ENCODE measurements at places on chromosomes 3 and 15.

DNA sequence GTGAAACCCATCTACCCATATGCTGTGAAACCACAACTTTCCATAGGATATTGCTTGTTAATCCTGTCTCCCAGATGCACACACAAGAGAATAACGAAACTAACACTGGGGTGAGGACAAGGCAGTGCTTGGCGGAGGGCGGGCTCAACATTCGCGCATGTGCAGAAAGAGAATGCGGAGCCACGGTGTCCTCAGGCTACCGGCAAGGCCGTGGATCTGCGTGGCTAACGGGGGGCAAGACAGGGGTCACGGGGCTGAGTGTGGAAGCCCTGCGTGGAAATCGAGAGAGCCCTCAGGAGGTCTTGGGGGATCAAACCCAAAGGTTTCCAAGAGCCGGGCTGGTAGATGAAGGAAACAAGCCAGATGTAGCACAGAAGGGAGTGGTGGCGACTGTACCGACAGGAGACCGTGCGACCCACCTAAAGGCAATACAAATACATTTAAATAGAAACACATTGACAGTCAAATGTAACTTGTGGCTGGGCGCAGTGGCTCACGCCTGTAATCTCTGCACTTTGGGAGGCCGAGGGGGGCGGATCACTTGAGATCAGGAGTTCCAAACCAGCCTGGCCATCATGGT, 48.5 kb upstream of the TRA2B start:
- no peak for DNase-seq

DNA sequence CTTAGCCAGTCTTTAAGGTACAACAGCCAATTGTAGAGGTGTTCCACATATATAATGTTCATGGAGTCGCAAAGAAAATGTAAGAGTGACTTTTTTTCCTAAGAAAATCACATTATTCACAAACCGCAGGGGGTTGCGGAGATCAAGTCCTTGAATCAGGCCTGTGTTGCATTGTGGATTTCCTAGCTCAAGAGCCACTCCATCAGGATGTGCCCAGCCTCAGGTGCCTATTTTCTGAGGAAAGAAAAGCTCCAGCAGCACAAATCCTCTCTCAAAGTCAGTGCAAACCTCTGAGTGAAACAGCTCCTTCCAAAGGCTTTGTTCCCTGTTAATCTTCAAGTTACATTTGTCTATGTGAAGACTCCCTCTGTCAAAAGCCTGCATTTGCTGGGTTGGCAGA, 349.4 kb downstream of the CLSTN2 start:
- DNase-seq = no peak

DNA sequence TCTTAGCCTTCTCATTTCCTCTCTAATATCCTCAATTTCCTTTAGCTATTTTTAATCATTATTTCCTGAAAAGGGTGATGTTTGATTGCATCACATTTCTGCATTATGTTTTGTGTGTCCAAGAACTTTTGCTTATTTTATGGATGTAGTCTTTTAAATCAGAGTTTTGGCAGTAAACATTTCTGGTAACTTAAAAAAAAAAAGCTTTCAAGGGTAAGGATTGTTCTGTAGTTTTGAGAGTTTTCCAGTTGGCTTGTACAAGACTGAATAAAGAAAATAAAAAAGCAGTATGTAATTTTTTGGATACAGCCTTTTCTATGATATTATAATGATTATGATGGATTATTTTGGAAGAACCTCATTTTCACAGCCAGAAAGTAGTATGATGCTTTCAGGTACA, 99.4 kb downstream of the DHX36 start:
- DNase-seq = no peak

- no peak for DNase-seq
Observed at GRCh38 chr15:89244574-89244903, 760 bp downstream of the FANCI start.

GRCh38 chr15:92907896-92908712, 8.0 kb downstream of the CHD2 start:
- no peak for DNase-seq

DNA sequence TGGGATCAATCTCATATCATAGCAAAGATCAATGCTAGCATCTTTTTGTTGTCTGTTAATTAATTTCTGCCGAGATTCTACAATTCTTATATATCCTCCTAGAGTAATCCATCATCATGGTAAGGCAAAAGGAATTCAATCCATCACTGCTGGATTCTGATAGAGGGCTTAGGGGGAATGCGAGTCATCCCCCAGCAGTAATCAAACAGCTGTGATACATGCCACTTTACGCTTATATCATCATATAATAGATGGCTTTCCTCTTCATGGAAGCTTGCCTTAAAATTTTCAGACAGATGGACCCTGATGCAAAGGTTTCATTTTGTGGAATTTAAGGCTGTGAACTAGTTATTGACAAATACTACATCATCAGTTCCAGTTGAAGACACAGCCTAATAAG, 645.9 kb downstream of the CADM2 start:
- DNase-seq = no peak

GRCh38 chr3:141682007-141682406, 56.1 kb upstream of the RNF7 start:
- no peak for DNase-seq

DNA sequence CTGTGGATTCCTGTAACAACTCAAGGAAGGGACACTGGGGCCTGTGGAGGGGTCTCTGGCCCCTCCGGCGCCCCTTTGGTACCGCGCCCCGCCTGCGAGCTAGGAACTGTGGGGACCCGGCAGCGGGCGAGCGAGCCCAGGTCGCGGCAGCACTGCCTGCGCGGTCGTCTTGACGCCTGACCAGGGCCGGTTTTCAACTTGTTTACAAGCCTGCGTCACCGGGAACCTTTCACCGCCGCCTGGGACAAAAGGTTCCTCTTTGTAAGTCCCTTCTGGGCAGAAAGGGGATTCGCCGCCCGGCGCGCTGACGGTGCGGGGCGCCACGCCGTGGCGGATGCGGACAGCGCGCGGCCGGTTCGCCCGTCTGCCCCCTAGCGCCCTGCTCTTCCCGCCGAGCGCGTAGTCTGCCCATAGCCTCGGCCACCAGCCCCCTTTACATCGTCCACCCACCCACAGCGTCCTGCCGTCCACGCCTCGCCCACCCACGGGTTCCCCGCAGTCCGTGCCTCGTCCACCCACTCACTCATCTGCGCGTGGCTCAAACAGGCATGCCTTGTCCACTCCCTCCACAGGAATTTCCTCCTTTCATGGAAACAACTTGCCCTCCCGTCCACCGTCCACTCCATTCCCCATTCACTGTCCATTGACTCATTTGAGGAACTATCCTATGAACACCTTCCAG, 5.5 kb upstream of the CFAP100 start:
- peak; percentile 73 for DNase-seq

DNA sequence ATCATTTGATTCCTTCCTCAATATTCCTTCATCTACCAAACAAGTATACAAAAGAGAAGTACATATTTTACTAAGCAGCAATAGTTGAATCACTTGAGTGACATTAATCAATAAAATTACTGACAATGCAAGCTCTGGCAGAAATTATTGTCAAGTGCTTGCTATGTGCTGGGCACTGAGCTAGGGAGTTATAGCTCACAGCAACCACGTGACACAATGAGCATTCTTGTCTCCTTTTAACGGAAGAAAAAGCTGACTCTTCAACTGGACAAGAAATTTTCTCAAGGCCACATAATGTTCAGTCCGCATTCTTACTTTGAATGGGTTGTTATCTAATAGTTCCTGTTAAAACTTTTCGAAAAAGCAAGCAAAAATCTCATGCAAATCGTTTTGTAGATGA, 500.1 kb downstream of the PYDC2 start:
- DNase-seq = no peak

DNA sequence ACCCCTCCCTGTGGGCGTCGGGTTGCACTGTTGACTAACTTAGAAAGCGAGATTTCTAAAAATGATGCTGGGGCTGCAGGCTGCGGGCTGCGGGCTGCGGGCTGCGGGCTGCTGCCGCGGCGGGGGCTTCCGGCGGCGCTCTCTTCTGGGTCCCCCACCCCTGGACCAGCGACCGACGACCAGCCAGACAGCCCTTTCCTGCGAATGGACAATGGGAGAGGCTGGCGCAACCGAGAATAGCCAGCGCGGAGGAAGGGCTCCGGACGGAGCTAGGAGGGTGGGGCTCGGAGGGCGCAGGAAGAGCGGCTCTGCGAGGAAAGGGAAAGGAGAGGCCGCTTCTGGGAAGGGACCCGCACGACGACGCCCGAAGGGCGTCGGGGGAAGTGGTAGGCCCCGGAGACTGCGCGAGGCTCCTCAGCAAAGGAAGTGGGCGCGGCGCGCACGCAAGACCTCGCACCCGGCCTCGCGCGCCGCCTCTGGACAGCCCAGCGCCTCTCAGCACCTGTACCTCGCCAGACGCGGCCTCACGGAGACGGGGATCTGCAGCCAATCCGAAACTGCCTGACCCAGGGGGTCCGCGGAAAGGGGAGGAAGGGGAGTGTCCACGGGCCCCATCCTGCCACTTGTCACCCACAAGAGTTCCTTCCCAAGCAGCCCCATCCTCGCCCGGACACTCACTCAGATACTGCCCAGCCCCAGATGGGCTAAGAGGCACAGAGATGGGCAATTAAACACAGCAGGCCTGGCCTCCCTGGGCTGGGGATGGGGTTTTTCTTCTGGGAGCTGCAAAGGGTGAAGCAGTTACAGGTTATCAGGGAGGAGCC, 70.7 kb downstream of the SLC12A8 start:
- DNase-seq = peak; percentile 57

DNA sequence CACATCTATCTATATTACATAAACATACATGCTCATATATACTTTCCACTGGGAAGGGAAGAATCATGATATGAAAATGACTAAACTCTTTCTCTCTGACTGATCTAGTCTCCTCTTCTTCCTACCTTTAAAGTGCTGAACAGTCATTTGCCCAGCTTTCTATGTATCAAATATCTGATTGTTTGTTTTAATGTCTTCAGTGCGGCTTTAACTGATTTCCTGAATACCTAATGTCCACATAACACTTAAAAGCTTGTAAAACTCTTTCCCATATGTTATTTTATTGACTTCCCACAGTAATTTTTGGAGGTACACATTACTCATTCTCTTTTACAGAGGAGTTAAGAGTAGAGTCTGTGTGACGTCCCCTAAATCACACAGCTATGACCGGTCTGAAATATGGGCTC, 28.2 kb downstream of the CPOX start:
- DNase-seq = no peak

GRCh38 chr3:158419820-158420653, 151.0 kb upstream of the MLF1 start:
- DNase-seq = no peak

- no peak for DNase-seq
Observed at GRCh38 chr3:138473391-138473790, 39.0 kb downstream of the ESYT3 start.

- no peak for DNase-seq
Observed at GRCh38 chr3:172074586-172074985, 35.2 kb downstream of the FNDC3B start.

- no peak for DNase-seq
Observed at GRCh38 chr3:97968376-97968775, 3.9 kb downstream of the RIOX2 start.

DNA sequence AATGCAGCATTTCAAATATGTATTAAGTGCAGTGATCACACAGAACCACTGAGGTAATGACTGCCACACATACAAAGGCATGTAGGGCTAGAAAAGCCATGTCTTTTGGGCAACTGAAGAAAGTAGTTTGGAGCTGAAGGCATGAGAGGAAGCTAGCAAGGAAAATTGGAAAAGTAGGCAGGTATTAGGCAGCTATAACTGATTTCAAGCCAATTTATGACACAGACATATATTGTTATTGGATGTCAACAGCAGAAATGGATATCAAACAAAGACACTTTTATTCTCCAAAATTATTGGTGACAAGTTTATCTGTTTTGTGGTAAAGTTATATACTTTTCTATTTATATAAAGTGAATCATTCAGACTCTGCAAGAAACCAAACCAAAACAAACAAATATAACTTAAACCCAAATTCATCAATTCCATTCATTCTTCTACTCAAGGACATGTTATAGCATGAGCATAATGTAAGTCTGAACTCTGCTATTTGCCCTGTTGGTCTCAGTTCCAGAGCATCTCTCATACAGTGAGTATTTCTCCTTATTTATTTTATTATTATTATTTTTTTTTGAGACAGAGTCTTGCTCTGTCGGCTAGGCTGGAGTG, 307.4 kb upstream of the COL8A1 start:
- DNase-seq = no peak

GRCh38 chr15:101543026-101543390, 53.5 kb upstream of the PCSK6 start:
- no peak for DNase-seq

GRCh38 chr15:81302701-81303109, 21.2 kb downstream of the STARD5 start:
- DNase-seq = no peak

- no peak for DNase-seq
Observed at GRCh38 chr3:16875876-16876550, 8.7 kb upstream of the PLCL2 start.

DNA sequence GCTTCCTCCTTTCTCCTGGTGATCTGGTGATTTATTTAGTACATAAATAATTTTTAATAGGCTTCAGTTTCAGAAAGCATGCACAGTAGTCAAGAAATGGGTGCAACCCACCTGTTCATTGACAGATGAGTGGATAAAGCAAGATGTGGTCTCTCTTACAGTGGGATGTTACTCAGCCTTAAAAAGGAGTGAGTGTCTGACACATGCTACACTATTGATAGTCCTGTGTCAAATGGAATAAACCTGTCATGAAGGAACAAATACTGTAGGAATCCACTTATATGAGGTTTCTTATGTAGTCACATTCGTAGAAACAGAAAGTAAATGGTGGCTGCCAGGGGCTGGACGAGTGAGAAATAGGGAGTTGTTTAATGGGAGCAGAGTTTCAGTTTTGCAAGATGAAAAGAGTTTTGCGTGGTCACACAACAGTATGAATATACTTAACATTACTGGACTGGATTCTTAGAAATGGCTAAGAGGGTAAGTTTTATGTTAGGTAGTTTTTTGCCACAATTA, 56.0 kb upstream of the PPARG start:
- DNase-seq = no peak

GRCh38 chr3:122102191-122102935, 47.2 kb downstream of the CD86 start:
- DNase-seq = no peak

DNA sequence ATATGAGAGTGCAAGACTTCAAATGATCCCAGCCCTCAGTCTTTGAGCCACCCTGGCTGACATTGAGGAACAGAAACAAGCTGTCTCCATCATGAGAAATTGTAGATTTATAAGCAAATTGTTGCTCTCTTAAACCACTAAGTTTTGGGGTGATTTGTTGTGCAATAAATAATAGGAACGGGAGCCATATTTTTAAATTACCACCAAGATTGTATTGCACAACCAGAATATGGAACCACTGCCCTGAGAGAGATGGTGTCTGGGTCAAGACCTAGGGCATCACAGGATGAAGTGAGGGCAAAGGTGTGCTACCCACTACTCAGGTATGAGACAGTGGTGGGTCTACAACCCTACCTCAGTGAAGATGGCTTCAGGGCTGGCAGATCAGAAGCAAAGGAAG, 2.3 kb upstream of the CFAP92 start:
- no peak for DNase-seq
